ENCODE measurements at places on chromosomes 6 and 20.

DNA sequence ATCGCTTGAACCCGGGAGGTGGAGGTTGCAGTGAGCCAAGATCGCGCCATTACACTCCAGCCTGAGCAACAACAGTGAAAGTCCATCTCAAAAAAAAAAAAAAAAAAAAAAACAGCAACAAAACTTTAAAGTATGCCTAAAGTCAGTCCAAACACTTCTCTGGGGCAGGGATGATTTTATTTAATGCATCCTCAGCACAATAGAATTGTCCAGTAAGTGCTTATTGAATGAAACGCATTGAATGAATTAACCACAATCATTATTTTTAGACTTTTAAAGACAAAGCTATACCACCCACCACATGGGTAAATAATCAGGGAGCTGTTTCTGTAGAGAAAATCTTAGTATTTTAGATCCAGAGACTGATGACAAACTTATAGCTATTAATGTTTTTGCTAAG is 16.6 kb upstream of the CTAGE9 start:
- DNase-seq, result no peak

DNA sequence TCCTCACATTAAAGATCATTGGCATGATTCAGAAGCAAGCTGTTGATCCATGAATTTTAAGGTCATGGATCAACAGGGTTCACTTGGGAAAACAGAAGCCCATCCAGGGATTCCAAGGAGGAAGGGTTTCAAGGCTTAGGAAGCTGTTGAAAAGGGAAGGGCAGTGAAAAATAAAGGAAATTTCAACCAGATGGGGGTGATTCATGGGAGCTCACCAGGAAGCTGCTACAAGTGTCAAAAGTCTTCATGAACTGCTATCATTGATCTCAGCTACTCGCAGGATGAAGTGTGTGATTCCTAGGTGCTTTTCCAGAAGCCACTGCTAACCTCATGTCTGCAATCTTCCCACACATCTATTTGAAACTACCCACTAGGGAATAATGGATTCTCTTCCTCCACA is 26.2 kb downstream of the ADTRP start:
- no peak for DNase-seq

DNA sequence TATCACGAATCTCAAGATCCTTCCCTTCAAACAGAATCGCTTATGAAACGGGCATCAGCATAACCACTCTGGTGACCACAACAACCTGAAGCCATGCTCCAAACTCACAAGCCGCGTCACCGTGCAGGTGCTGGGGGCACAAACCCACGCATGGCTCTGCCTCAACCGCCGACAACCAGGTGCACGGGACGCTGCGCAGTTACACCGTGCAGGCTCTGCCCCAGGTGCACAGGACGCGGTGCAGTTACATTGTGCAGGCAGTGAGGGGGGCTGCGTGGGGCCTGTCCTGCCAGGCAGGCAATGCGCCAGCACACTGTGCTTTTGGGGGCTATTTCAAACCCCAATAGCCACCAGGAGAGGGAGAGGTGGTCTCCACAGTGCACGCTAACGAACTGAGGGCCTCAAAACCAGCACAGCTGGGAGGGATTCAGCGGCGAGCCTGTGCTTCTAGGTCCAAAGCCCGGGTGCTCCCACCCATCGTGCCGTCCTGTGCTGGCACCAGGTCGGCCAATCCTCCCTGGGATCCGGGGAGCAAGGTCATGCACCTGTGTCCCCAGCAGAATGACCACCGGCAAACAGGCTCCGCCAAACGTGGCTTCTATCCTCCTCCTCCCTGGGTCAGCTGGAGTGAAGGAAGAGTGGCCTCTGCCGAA is 35.8 kb downstream of the ZBTB46 start:
- no peak for DNase-seq

DNA sequence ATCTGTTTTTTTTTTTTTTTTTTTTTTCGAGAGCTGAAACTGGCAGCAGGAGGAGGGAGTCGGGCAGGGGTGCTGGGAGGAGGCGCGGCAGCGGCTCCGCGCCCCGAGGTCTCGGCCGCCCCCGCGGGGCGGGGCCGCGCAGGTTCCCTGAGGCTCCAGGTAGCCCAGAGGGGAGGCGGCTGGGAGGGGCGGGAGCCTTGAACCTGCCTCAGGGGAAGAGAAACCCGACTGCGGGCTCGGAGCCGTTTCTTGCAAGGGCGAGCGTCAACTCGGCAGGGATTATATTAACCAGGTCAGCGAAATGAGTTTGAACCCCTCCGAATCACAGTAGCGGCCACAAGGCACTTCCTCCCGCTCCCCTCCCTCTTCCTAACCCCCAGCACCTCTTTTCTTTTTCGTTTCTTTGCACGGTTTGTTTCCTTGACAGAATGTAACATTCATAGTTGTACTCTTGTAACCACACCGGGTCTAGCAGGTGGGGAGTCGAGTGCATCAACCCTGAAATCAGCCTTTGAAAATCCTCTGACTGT is 2.0 kb downstream of the MYB start:
- DNase-seq, result peak; percentile 68

- no peak for DNase-seq
Measured at GRCh38 chr20:25000268-25000801, 7.8 kb upstream of the APMAP start.

- no peak for DNase-seq
Measured at GRCh38 chr6:113629975-113630737, 227.0 kb upstream of the MARCKS start.

- no peak for DNase-seq
Measured at GRCh38 chr6:20583444-20583800, 49.2 kb downstream of the CDKAL1 start.

DNA sequence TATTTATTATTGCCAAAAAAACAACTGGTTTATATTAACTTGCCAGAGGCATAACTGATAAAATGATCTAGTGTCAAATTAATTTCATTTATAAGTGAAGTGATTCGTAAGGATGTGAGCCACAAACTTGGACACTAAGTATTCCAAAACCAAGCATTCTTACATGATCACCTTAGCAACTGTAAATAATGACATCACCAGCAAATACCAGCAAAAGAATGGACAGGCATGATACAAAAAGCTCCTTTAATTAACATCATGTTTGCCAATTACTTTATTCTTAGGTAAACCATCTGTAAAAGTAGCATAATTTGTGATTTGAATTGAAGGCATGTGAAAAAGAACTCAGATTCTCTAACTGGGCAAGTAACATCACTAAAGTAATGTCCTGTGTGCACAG is 17.2 kb upstream of the FNDC1 start:
- no peak for DNase-seq

DNA sequence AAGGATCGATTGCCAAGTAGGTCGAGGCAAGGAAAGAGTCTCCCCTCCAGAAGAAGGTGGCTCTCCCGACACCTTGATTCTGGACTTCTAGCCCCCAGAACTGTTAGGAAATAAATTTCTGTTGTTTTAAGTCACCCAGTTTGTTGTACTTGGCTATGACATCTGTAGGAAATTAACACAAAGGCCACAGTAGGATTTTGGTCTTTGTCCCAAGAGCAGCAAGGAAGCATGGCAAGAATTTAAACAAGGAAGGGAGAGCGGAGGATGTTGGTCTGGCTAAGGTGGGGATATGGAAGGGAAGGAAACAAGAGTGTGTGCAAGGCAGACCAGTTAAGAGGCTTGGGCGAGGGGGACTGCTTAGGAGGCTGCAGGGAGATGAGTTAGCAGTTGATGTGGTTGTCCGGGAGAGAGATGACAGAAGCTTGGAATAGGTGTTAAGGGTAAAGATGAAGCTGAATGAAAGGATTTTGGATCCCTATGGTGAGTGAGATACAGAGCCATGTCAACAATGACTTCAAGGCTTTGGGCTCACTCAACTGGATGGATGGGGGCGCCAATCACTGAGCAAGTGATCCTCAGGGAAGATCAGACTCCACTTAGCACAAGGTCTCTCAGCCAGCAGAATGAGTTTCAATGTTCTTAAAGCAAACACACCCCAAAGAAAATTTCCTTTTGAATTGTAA is 140.5 kb upstream of the ZNF217 start:
- DNase-seq, result no peak

DNA sequence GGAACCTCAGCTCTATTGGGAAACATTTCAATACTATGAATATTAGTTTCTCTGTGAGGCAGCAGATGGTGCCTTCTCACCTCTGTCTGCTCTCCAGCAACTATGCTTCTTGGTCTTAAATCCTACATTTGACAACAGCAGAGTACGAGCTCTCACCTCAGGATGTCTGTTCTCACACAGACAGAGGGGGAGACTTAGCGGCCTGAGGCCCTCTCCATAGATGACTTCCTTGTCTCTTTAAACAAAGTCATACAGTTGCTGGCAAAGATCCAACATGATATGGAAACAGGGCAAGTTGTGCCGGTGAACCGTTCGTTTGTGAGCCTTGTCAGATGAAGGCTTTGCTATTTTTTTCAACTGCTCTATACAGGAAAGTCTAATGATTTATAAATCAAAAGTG is 43.7 kb upstream of the GABRR1 start:
- no peak for DNase-seq

- no peak for DNase-seq
Measured at GRCh38 chr20:43948455-43948854, 33.8 kb downstream of the TOX2 start.

DNA sequence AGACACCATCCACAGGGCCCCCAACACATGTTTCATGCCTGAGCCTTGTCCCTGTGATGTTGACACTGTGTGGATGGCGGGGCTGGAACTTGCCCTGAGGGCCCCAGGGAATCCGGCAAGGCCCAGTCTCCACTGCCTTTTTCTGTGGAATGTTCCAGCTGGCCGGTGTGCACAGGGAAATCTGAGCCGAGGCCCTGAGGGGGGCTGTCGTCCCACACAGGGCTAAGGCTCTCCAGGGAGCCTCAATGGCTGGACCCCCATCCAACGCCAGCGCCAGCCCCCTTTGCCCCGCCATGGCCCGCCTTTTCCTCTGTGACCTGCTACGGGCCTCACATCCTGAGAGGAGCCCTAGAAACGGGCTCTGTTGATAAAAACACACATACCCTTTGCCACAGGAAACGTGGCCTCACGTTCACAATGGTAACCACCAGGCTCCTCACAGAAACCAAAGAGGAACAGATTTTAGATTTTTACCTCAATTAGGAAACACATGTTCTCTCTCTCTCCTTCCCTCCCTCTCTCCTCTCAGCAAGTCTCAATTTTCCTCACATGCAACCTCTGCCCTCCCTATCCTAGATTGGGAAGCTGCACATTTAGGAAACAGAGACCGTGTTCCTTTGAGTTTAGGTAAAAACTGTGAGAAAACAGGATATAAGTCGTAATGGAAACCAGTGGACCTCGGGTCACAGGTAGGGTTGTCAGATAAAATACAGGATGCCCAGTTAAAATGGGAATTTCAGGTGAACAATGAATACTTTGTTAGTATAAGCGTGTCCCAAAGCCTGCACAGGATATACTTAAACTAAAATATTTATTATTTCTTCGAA is 13.7 kb upstream of the ZNF831 start:
- DNase-seq, result peak; percentile 85

DNA sequence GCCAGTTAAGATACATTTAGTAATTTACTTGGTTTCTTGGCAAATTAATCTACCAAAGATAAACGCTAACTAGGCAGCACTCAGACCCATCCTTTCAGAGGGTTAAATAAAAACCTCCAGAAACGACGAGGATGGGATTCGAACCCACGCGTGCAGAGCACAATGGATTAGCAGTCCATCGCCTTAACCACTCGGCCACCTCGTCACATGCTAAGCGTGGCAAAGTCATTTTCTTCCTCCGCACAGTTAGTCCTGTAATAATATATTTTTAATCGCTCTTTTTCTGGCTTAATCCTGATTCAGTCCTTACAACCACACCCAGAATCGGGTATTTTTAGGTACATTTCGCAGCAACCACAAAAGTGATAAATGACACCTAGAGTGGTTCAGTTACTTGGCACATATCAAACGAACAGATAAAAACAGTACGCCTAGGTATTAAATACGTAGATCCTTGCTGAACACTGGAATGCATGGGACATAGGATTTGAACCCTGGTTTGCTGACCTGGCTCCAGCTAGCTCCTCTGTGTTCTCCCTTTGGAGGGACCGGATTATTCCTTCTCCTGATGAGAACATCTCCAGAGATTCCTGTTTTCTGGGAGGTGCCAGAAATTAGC is 71.6 kb downstream of the GPX5 start:
- peak; percentile 6 for DNase-seq

DNA sequence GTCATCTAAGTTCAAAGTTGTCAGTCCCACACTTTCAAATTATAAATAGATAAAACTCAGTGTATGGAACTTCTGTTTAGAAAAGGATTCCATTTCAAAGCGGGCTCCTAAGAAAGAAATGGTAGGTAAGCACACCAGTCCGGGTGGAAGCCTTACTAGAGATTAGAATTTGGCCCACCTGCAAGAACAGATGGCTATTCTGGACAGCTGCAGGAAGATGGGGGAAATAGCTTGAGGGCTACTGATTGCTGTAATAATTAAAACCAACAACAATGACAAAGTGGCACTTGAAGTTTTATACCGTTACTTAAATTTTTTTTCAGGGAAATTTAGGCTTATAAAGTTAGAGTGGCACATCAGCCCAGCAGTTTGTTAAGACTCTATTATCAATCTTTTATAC is 83.3 kb downstream of the HIVEP2 start:
- no peak for DNase-seq

DNA sequence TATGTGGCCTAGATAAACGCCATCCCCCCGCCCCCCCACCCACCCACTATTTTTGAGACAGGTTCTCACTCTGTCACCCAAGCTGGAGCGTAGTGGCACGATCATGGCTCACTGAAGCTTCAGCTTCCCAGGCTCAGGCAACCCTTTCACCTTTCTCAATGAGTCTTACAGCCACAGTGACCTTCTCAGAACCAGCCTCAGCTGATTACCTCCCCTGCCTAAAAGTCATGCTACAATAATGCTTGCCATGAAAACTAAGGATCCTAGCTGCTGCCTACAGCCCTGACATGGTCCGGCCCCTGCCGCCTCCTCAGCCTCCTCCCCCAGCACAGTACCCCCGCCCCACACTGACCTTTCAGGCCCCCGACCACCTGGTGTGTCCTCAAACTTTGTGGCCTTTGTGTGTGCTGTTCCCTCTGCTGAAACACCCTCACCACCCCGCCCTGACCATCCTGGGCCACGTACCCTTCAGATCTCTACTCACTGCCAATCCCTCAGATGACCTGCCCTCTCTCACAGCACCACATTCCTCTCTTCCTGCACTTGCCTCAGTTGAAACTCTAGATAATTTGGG is 31.3 kb downstream of the PNPLA1 start:
- no peak for DNase-seq

DNA sequence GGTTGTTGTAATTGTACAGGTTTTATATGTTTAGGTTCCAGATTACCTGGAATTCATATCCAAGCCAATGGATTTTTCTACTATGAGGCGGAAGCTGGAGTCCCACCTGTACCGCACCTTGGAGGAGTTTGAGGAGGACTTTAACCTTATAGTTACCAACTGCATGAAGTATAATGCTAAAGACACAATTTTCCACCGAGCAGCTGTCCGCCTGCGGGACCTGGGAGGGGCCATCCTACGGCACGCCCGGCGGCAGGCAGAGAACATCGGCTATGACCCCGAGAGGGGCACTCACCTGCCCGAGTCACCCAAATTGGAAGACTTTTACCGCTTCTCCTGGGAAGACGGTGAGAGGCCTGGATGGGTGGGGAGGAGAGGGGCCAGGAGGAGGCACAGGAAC is 13.6 kb downstream of the BRPF3 start:
- DNase-seq, result no peak

Measured in B cell (primary cell).